ENCODE measurements at places on chromosomes 7 and 10. TPM values are rescaled to one million over a fixed set of nuclear protein-coding genes. Genes with fewer than 3 reads are reported as not detected.

Gene RBM33
- 82.9 TPM for total RNA-seq

Gene OIT3
- total RNA-seq: not detected

Gene CCL26
- total RNA-seq: not detected

Gene HK1
- 67.8 TPM for total RNA-seq

Gene CCAR1
- total RNA-seq: 38.1 TPM

DNA sequence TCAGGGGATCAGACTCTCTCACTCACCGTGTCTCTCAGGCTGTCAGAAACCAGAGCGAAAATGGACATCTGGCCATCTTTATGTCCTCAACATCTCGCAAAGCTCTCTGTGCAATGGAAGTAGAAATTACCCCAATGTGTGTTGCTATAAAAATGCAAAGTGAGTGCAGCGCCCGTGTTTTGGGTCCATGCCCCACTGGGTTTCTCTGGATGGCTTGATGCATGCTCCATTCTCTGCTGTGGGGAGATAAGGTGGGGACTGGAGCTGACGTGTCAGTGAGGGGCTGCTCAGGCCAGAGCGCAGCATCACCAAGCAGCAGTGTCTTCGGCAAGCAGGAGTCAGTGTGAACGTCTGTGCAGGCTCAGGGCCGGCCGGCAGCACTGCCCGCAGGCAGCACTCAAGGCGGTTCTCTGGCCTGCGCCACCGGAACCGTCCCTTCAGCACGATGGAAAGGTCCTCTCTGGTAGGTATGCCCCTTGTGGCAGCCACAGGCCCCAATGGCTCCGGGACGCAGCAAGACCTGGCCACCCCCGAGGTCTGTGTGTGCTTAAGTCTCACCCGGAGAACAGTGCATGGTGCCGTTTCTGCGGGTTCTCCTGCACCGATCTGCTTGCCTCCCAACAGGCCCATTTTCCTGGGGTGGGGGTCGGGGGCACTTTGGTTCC, 30.2 kb downstream of the WDR86 start:
- H3K36me3 ChIP-seq: no peaks in the 10 kb centered on the region
- no peak for DNase-seq
- H3K27me3 ChIP-seq: no peaks in the 10 kb centered on the region
- H3K4me1 ChIP-seq: peaks cover 2% of the 10 kb centered on the region
- no peak overlapping the region for H3K27ac ChIP-seq

DNA sequence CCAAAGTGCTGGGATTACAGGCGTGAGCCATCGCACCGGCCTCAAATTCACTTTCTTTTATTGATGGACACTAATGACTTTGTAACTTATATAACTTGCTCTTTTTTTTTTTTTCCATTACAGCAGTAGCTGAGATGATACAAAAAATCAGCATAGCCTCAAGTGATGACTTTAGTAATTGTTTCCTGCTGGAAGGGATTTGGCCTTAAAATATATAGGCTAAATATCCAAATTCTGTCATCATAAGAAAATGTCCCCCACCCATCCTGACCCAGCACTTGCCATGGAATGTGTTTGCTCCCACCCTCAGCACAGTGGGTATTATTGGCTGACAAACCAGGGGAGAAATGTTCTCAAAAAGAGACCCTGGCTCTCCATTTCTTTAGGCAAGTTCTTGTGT, 1264.1 kb upstream of the AUTS2 start:
- no peaks in the 10 kb centered on the region for H3K36me3 ChIP-seq
- no peak overlapping the region for H3K27ac ChIP-seq
- no peaks in the 10 kb centered on the region for H3K27me3 ChIP-seq
- no peak overlapping the region for H3K4me3 ChIP-seq
- DNase-seq: no peak
- H3K4me1 ChIP-seq: no peaks in the 10 kb centered on the region

- no peak for DNase-seq
- no peaks in the 10 kb centered on the region for H3K27me3 ChIP-seq
- H3K4me1 ChIP-seq: no peaks in the 10 kb centered on the region
- no peak overlapping the region for H3K27ac ChIP-seq
- H3K36me3 ChIP-seq: no peaks in the 10 kb centered on the region
Observed at GRCh38 chr10:129911451-129912165, 52.5 kb downstream of the EBF3 start.

DNA sequence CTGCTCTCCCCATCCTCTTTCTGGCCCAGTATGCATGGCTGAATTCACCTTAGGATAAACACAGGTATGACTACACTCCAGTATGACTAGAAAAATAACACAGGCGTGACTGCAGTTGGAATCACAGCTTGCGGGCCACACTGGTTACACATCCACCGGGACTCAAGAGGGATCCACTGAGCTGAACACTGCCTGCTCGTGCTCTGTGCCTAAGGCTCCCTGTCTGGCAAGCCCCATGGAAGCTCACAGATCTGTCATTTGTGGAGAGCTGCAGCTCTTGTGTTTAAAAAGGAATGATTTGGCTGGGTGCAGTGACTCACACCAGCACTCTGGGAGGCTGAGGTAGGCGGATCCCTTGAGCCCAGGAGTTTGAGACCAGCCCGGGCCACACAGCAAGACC, 26.8 kb downstream of the VOPP1 start:
- no peaks in the 10 kb centered on the region for H3K4me1 ChIP-seq
- H3K36me3 ChIP-seq: no peaks in the 10 kb centered on the region
- DNase-seq: no peak
- no peak overlapping the region for H3K27ac ChIP-seq
- H3K4me3 ChIP-seq: no peak overlapping the region

DNA sequence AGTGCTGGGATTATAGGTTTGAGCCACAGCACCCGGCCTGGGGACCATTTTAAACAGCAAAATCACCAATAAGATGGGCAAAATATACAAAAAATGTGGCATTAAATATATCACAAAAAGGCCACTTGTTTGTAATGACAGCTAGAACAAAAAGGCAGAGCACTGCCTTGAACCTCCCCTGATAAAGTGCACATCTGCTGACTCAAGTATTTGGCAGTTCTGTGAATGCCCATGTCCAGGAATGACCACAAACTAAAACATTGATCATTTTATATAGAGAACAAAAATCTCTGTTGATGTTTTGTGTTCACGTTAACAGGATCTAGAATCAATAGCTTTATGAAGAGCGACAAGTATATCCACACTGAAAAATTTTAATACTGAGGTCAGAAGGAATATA, 21.5 kb downstream of the HERC4 start:
- H3K27ac ChIP-seq: no peak overlapping the region
- H3K27me3 ChIP-seq: no peaks in the 10 kb centered on the region
- DNase-seq: no peak
- no peaks in the 10 kb centered on the region for H3K4me1 ChIP-seq

DNA sequence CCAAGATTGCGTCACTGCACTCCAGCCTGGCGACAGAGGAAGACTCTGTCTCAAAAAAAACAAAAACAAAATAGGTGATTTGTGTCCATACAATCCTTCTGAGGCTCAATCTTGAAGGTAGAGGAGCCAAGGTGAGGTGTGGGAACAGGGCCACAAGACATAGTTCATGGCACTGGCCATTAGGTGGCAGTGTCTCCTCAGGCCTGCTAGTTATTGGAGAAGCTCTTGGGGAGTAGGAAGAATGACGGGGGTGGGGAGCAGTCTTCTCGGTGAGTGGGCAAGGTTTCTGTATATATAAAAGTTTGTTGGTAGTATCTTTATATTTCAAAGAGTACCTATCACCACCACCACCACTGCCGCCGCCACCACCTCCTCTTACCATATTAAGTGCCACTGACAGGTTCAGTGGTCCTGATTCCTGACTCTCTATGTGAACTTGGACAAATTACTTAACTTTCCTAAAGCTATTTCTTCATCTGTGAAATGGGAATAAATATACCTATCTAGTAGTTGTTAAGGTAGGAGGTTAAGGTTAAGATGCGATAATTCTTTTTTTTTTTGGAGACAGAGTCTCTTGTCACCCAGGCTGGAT, 24.0 kb downstream of the CCSER2 start:
- peak; percentile 49 for DNase-seq
- no peaks in the 10 kb centered on the region for H3K4me1 ChIP-seq
- no peaks in the 10 kb centered on the region for H3K36me3 ChIP-seq
- no peak overlapping the region for H3K27ac ChIP-seq
- no peaks in the 10 kb centered on the region for H3K27me3 ChIP-seq

GRCh38 chr10:132586739-132587138, 49.2 kb downstream of the INPP5A start:
- H3K4me3 ChIP-seq: no peak overlapping the region
- H3K27me3 ChIP-seq: no peaks in the 10 kb centered on the region
- peaks cover 21% of the 10 kb centered on the region for H3K4me1 ChIP-seq
- no peaks in the 10 kb centered on the region for H3K36me3 ChIP-seq
- H3K27ac ChIP-seq: no peak overlapping the region
- no peak for DNase-seq

DNA sequence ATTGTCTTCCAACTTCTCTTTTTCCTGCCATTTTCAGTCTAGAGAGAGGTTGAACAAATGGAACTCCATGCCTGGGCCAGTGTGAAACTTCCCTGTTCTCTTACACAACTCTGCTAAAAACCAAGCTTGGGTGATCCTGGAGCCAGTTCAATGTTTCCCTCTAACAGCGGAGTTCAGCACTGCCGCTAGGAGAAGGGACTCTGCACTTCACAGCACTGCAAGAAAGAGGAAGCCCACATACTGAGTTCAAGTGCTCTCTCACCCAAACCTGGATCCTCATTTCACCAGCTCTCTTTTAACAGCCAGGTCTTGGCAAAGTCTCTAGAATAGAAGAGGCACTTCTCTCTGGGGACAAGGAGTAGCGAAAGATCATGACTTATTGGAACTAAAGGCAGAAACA, 18.8 kb downstream of the FOXI2 start:
- DNase-seq: no peak
- H3K4me3 ChIP-seq: no peak overlapping the region
- no peak overlapping the region for H3K27ac ChIP-seq
- no peaks in the 10 kb centered on the region for H3K4me1 ChIP-seq
- H3K36me3 ChIP-seq: no peaks in the 10 kb centered on the region

GRCh38 chr10:69405221-69405620, 11.5 kb downstream of the TACR2 start:
- H3K27me3 ChIP-seq: no peaks in the 10 kb centered on the region
- no peaks in the 10 kb centered on the region for H3K36me3 ChIP-seq
- H3K4me1 ChIP-seq: peaks cover 3% of the 10 kb centered on the region
- no peak overlapping the region for H3K4me3 ChIP-seq
- H3K27ac ChIP-seq: no peak overlapping the region

- H3K4me3 ChIP-seq: no peak overlapping the region
- DNase-seq: no peak
- no peaks in the 10 kb centered on the region for H3K4me1 ChIP-seq
Observed at GRCh38 chr7:138903186-138903820, 77.9 kb downstream of the KIAA1549 start.

GRCh38 chr10:3781468-3782145, 3.4 kb downstream of the KLF6 start:
- H3K27me3 ChIP-seq: no peaks in the 10 kb centered on the region
- no peaks in the 10 kb centered on the region for H3K4me1 ChIP-seq
- H3K27ac ChIP-seq: peak overlapping the region; percentile 100
- H3K4me3 ChIP-seq: peak overlapping the region; percentile 96
- H3K36me3 ChIP-seq: peaks cover 20% of the 10 kb centered on the region

- no peaks in the 10 kb centered on the region for H3K27me3 ChIP-seq
- no peak overlapping the region for H3K4me3 ChIP-seq
- H3K27ac ChIP-seq: peak overlapping the region; percentile 1
- no peaks in the 10 kb centered on the region for H3K4me1 ChIP-seq
Observed at GRCh38 chr10:3747984-3748383, 37.0 kb downstream of the KLF6 start.

DNA sequence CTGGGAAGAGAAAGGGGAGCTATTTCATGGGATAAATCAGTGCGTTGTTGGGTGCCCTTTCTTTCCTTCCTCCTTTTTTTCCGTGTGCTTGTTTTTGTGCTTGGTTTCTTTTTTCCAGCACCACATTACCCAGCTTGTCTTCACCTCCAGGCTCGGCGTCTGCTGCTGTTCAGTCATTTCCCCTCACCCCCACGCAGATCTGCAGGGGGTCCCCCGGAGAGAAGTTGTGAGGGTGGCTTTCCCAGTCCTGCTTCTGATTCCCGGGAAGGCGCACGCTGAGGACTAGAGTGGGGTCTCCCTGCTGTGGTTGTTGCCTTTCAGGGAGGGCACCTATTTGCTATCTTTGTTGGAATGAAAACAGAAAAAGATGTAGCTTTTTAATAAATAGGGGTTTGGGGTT, 1.6 kb downstream of the CAMK1D start:
- H3K27me3 ChIP-seq: no peaks in the 10 kb centered on the region
- H3K36me3 ChIP-seq: no peaks in the 10 kb centered on the region

GRCh38 chr10:84302223-84302622, 26.2 kb upstream of the CCSER2 start:
- no peaks in the 10 kb centered on the region for H3K27me3 ChIP-seq
- no peaks in the 10 kb centered on the region for H3K36me3 ChIP-seq
- H3K4me1 ChIP-seq: no peaks in the 10 kb centered on the region
- H3K27ac ChIP-seq: no peak overlapping the region
- DNase-seq: no peak

DNA sequence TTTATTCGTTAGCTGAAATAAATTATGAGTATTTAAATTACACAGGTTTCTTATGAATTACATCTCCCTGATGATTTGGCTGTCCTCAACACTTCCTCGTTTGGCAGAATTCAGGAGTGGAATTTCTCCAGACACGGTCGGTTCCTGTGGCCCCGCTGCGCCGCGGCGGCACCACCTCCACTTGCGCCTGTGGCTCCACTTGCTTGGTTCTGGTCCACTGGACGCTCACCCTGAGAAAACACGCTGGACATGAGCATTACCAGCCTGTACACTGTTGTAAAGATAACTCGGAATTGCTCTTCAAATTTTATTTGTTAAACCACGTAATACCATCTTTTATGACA, 85.3 kb downstream of the ZNF33B start:
- no peaks in the 10 kb centered on the region for H3K36me3 ChIP-seq
- H3K4me3 ChIP-seq: peak overlapping the region; percentile 62
- H3K27ac ChIP-seq: no peak overlapping the region
- no peaks in the 10 kb centered on the region for H3K27me3 ChIP-seq

DNA sequence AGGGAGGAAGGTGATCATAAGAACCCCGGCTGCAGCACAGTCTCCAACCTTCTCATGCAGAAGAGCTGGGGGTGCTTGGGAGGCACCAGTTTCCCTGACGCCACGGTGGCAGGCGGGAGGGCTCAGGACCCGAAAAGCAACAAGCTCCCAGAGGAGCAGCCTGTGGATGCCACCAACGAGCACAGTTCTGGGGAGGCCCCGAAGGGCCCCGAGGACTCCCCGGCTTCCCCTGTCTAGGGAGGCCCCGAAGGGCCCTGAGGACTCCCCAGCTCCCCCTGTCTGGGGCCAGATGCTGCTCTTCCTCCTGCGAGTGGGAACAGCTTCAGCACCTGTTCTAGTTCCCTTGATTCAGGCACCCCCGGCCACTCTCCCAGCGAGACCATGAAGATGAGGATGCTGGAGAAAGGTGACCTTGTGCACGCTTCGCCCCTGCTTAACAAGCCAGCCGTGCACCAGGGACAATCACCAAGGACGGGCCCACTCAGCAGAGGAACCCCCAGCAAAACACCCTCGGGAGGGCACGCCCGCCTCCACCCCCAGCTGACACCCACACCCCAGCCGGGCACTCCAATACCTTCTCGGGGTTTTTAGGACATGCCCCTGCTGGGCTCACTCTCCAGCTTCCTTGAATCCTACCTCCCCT, 112.5 kb downstream of the PTPRN2 start:
- H3K4me3 ChIP-seq: no peak overlapping the region
- no peaks in the 10 kb centered on the region for H3K36me3 ChIP-seq
- H3K27me3 ChIP-seq: no peaks in the 10 kb centered on the region
- DNase-seq: no peak
- H3K27ac ChIP-seq: no peak overlapping the region
- H3K4me1 ChIP-seq: no peaks in the 10 kb centered on the region

GRCh38 chr7:128937271-128937646, 468 bp upstream of the IRF5 start:
- no peak overlapping the region for H3K27ac ChIP-seq
- H3K27me3 ChIP-seq: no peaks in the 10 kb centered on the region
- peaks cover 5% of the 10 kb centered on the region for H3K4me1 ChIP-seq
- peak overlapping the region; percentile 58 for H3K4me3 ChIP-seq
- no peaks in the 10 kb centered on the region for H3K36me3 ChIP-seq
